ENCODE measurements at places on chromosomes 12 and 14.

DNA sequence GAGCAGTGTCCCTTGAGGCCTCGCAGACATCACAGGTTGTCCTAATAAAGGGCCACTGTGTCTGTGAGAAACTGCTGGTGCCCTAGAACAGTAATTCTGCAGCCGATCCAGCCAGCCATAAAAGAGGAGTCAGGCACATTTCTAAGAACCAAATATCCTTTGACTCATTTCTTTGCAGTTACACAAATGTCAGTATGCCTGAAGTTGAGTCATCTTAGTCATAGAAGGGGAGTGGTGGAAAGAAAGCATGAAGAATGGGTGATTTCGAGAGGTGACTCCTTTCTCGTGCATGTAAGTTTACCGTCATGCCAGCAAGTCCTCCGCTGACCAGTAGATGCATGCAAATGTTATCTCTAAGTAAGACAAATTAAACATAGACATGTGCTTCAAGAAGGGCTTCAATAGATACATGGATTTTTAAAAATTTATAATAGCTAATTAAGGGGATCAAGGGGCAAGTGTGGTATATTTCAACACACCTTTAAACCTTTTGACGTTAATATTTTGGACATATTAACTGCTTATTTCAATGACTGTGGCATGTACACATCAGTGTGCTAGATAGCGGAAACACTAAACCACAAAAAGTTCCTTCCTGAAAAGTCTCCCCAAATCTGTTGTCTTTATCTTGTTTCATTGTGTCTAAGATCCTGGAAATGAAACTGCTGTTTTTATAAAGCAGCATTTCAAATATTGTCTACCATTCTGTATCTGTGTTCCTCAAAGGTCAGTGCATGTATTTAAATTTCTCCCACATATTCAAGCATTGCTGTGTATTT is 497.4 kb downstream of the NPAS3 start:
- no peak for DNase-seq

DNA sequence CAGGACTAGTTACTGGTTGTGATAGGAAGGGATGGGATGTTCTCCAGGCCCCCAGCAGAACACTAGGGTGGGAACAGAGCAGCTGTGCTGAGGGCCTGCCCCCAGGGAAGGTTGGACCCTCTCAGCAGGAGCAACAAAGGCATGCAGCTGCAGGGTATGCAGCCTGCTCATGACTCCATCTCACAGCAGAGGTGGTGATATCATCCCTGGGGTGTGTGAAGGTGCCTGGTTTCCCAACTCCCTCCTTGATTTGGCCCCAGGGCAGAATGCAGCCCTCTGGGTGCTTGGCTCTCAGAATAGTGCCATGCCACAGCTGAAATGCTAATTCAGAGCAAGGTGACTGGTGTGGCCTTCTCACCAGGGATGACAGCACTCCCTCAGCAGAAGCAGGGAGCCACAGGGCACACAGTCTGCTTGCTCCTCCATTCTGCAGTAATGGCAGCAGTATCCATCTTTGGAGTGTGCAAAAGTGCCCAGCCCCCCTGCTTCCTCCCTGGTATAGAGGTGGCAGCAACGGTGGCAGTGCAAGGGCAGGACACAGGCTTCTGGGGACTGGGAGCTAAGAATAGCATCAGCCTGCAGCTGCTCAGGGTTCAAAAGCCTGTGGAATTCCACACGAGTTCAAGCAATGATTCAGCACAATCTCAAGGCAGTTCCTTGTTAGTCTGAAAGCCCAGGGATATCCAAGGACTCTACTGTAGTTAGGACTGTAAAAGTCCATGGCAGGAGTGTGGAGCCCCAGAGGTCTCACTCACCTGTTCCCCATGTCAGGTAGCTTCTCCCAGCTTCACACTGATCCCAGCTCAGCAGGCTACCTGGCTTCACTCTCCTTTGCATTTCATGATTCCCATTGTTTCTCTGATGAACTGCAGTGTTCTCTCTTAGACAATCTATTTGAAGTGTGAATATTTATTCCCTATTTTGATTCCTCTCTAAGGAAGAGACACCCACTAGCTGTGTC is 298.1 kb upstream of the FOXG1 start:
- DNase-seq, result no peak

DNA sequence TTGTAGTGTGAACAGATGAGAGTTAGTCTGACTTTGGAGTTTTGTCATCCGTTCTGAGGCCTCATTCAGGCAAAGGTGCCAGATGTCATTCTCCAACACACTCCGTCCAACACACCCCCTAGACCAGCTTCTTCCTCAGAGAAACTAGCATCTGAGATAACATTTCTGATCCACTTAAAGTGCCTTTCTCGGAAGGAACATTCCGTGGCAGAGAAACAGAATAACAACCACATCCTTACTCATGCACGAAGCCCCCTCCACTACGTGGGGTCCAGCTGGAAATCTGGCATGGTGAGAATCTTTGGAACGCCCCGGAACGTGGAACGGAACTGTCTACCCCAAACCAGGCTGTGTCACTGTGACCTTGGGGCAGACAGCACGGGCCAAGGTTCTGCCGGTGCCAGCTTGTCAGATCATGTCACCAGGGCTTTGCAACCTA is 17.0 kb upstream of the BCL7A start:
- no peak for DNase-seq

DNA sequence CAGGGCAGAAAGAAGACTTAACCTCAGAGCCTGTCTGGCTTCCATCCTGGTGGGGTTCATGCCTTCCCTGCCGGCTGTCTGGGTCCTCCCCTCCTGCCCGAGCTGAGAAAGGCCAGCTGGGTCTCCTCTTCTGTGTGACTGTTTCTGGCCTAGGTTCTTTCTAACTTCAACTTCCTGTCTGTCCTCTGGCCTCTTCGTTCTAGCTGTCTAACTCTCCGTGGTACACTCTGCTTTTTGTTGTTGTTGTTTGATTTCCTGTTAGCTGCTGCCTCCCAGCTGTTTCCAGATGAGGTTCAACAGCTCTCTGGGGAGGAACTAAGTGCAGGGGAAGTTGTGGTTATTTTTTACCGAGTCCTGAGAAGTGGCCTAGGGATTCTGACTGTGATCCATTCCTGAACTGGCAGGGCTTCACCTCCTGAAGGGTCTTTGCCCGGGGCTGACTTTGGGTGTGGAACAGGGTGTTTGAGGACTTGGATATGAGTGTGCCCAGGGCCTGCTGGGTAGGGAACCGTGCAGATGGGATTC is 3.2 kb downstream of the MLXIP start:
- no peak for DNase-seq

GRCh38 chr14:56189307-56189706 is 71.1 kb downstream of the PELI2 start:
- DNase-seq, result no peak

- no peak for DNase-seq
Measured at GRCh38 chr12:96399120-96399918, 920 bp downstream of the CDK17 start.

DNA sequence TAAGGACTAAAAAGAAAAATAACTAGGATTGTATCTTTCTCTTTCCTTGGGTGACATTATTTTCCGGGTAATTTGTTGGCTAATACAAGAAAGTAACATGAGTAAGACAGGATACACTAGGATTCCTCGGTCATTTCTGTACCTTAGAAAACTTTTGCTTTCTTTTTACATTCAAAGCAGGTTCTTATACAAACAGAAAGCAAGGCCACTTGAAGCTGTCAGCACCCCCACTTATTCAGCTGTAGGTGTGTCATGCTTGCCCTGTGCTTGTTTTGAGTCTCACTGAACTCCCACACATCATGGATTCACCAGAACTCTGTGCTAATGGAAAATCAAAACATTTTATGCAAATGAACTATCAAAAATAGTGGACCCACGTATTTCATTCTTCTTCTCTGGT is 266.8 kb upstream of the CLEC14A start:
- DNase-seq, result no peak

DNA sequence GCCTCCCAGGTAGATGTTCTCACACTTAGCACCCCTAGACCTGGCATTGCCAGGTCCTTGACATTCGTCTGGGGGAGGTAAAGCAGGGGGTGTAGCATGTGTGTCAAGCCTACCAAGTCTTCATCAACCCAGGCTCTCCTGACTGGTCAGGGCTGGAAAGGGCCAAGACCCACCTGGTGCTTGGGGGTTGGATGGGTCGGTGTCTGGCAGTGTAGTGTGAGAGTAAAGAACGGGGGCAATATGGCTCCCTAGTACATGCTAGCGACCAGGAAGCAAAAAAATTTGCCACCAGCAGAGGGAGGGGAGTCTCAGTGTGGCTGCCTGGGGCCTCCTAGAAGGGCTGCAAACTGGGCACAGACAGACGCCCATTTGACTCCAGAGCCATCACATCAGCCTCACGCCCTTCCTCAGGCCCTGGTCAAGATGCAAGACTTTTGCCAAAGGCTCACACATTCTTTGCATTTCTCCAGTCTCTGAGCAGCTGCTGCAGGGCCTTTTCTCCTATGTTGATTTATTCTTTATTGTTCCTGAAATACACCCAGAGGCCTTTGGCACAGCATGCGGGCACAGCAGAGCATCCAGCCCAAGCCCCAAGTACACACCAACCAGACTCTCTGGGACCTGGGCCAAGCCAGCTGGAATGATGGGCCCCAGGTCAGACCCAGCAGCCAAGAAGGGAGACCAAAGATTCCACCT is 38.3 kb upstream of the PNMA1 start:
- DNase-seq, result peak; percentile 84

DNA sequence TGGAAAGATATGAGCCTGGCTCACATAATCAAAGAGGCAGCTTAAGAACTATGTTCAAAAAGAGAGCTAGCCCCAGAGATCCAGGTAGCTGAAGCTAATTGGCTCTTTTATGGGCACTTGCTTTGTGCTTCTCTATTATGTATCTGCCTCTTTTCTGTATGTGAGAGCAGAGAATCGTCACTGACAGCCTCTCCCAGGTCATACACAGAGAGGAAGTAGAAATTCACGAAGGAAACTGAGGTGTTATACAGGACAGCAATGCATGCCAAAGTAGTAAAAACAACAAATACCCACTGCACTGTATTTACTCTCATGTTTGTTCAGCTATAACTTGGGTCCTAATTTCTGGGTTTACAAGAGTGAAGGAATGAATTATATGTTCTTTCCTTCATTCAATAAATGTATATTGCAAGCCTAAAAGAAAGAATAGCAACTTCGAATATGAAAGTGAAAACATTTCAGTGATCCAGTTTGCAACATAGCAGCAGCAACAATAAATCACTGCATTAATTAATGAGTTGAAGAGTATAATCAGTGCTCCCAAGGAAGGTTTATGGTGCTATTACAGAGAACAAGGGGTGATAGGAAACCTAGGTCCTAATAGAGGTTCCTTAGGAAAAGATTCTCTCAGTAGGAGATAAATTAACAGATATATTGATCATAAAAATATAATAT is 47.1 kb upstream of the ATXN7L3B start:
- no peak for DNase-seq

DNA sequence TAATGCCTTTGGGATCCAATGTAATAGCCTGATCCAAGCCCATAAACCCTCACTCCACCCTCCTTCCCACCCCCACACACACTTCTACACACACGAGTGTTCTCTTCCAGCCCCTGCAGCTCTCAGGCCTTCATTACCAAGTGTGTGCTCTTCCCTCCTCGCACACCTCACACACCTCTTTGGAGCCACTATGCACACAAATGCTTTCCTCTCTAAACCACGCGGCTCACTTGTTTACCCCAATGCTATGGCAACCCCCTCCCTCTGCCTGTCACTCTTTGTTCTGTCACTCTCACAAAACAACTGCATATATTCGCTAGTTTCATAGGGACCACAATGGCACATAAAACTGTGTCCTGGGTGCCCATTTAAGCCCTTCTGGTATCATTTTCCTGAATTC is 35.1 kb downstream of the PPP2R5E start:
- DNase-seq, result no peak

- peak; percentile 93 for DNase-seq
Measured at GRCh38 chr14:91323671-91324605, 79.4 kb upstream of the GPR68 start.

DNA sequence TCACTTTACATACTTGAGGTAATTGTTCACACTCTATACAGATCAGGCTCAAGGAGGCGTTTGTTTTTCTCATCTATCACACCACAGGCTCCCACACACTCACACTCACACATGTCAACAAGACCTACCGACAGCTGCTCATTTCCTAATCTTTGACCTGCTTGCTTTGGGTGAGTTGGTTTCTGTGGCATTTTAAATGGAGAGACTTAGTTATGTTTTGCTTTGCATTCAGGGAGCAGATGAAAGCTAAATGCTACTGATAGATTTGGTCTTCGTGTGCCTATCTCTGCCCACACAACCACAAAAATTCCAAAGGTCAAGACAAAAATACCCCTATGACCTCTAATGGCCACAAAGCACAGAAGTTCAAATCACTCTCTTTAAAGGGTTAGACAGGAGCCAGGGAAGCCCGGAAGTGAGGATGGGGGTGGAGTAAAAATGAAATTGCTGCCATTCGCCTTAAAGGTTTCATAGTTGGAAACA is 203.5 kb upstream of the G2E3 start:
- no peak for DNase-seq

GRCh38 chr12:10170216-10170615 is 1.7 kb downstream of the OLR1 start:
- DNase-seq, result no peak

DNA sequence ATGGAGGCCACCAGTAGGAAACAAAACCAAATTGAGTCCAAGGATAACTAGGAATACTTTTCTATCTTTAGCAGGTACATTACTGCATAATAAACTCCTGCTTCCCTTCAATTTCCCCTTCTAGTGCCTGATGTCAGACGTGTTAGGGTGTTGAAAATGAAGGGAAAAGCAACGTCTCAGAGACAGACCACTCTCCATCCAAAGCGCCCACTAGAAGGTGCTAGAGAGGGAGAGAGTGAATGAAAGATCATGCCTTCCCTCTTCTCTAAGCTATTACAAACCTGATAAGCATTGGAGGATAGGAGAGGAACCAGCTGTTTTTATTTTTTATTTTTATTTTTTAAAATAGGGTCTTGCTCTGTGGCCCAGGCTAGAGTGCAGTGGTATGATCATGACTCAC is 64.1 kb downstream of the ZNF641 start:
- no peak for DNase-seq

DNA sequence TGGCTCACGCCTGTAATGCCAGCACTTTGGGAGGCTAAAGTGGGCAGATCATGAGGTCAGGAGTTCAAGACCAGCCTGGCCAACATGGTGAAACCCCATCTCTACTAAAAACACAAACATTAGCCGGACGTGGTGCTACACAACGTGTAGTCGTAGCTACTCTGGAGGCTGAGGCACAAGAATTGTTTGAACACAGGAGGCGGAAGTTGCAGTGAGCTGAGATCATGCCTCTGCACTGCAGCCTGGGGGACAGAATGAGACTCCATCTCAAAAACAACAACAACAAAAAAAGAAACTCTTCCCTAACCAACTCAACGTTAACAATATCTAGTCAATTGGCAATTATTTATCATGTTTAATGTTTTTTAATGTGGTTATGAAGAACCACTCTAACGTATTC is 89.3 kb downstream of the EPS8 start:
- no peak for DNase-seq
